COR-L47 (cell line): ENCODE measurements at places on chromosomes 16 and 17.
A peak's percentile ranks its signal among the peaks of the same experiment; 100 is the strongest.

GRCh38 chr17:6948562-6948961, 47.3 kb upstream of the ALOX12 start:
- DNase-seq, result no peak

GRCh38 chr16:72673118-72673517, 374.8 kb downstream of the ZFHX3 start:
- DNase-seq, result no peak

DNA sequence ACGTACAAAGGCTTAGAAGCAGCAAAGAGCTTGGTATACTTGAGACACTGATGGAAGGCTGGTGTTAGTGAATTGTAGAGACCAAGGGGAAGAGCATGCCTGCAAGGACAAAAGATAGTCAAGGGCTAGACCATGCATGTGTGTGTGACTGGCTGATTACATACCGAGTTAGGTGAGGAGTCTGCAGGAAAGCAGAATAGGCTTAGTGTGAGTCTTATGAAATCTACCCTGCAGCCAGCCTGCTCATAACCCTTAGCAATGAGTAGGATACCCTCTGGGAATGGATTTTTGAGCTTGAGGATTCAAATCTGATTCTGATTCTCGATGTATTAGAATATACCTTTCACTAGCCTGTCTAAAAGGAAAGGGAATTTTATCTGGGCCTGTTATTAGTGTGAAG, 77.0 kb downstream of the TANGO6 start:
- no peak for DNase-seq

DNA sequence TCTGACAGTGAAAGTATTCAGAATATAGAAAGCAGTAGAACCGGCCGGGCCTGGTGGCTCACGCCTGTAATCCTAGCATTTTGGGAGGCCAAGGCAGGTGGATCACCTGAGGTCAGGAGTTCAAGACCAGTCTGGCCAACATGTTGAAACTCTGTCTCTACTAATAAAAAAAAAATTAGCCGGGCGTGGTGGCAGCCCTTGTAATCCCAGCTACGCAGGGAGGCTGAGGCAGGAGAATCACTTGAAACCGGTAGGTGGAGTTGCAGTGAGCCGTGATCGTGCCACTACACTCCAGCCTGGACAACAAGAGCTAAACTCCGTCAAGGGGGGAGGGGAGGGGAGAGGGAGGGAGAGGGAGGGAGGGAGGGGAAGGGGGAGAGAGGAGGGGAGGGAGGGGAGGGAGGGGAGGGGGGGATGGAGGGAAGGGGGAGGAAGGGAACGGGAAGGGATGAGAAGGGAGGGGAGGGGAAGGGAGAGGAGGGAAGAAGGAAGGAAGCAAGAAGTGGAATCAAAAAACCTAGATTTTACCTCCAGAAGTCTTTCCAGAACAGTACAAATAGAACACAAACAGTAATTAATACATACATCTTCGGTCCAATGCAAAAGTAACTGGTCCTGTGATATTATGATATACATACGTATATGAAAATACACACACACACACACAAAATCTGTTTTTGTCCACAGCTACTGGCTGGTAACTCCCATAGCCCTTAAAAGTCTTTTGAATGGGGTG, 10.9 kb upstream of the NT5C start:
- DNase-seq, result no peak

- no peak for DNase-seq
Observed at GRCh38 chr16:55495616-55496289, 13.1 kb upstream of the LPCAT2 start.

DNA sequence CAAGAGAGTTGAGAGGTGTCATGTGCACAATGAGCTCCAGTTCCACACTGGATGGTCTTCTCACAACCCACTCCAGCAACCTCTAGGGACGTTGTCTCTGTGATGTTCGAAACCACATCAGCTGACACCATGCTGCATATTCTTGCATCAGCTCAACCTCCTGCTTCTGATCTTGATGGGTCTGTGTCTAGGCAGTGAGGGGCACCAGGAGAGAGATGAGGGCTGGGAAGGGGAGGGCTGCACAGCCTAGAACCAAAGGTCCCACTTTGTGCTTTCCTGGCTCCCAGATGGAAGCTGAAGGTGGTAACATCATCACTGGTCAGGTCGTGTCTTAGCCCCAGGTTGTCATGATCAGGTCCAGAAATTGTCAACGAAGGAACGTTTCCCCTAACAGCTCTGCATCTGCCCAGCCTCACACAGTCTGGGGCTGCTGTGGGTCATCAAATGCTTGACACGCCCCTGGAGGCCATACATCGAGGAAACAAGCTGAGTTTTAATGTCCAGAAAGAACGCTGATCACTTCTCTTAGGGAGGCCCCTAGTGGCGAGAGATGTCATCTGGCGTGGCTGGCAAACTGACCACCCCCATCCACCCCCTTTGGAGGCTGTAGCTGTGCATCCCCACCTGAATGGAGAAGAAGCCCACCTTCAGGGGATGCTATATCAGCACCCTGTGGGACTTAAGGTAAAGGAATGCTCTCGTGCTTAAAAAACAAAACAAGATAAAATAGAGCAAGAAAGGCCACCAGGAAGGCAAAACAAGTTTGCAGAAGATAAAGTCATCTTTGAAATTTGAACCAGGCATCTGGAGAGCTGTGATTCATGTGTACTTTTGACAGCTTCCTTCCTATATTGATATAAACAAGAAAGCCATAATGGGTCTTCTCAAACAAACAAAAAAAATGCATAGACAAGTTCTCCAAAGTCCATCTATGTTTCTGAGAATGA, 58.3 kb downstream of the WIPI1 start:
- peak; percentile 71 for DNase-seq

- DNase-seq, result no peak
Observed at GRCh38 chr16:54373534-54374520, 87.2 kb upstream of the IRX3 start.

GRCh38 chr17:82662711-82663261, 14.5 kb upstream of the WDR45B start:
- DNase-seq, result no peak

DNA sequence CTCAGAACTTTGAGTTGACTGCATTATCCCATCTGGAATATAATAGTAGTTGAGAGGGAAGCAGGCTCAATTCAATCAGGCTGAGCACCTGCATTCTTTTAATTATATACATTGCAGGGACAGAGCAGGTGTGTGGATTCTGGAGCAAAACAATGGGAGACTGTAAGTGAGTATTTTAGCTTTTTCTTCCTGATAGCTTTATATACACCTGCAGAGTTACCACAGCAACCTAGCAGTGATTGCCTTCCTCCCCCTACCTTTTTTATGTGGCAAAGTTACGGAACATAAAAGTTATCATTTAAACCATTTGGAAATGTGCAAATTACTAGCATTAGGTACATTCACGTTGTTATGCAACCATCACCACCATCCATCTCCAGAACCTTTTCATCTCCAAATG, 25.4 kb upstream of the RHOT1 start:
- peak; percentile 65 for DNase-seq

GRCh38 chr17:16455997-16456741, 35.8 kb downstream of the LRRC75A start:
- no peak for DNase-seq

DNA sequence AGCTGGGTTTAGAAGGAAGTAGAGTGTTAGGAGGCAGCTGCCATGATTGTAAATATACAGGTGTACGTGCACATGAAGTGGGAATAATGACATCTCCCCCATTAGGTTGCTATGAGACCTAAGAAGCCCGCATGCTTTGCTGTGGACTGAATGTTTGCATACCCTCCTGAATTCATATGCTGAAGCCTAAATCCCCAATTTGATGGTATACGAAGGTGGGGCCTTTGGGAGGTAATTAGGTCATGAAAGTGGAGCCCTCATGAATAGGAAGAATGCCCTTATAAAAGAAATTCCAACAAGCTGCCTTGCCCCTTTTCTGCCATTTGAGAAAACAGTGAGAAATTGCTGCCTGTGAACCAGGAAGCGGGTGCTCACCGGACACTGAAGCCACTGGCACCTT, 44.0 kb downstream of the CCDC182 start:
- DNase-seq, result no peak

DNA sequence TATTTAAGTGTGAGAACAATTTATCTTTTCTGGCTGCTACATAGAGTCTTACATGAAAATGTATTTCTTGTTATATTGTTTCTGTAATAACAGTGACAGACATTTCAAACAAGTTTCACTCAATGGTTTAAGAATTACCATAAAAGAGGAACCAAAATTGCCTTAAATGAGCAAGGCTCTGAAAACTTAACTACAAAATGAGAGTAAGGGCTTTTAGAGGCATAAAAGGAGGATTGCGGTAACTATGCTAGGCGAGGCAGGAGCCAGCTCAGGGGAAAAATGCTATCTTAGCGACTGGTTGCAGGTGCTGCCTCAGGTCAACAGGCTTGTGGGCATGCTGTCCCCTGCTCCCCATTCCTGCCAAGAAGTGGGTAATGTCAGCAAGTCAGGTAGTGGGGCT, 81.7 kb upstream of the MSI2 start:
- DNase-seq, result no peak

DNA sequence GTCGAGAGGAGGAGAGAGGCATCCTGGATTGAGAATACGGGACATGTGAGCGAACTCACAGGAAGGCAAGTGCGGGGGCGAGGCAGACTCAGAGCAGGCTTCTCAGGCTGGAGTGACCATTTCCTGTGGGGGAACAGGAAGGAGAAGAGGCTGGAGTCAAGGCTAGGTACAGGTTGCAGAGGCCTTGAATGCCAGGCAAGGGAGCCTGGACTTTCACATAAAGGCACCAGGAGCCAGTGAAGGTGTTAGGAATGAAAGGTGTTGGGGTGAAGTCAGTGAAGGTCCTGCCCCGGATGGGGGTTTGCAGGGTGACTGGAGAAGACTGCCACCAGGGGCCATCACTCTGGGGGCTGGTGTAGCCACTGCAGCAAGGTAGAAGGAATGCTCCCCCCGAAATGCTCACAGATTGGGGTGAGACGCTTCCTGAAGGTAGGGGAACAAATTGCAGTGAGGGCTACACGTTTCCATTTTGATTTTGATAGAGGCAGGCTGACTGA, 5.3 kb upstream of the GPRC5C start:
- DNase-seq, result no peak

GRCh38 chr16:4412159-4412558, 4.2 kb downstream of the CORO7 start:
- no peak for DNase-seq

DNA sequence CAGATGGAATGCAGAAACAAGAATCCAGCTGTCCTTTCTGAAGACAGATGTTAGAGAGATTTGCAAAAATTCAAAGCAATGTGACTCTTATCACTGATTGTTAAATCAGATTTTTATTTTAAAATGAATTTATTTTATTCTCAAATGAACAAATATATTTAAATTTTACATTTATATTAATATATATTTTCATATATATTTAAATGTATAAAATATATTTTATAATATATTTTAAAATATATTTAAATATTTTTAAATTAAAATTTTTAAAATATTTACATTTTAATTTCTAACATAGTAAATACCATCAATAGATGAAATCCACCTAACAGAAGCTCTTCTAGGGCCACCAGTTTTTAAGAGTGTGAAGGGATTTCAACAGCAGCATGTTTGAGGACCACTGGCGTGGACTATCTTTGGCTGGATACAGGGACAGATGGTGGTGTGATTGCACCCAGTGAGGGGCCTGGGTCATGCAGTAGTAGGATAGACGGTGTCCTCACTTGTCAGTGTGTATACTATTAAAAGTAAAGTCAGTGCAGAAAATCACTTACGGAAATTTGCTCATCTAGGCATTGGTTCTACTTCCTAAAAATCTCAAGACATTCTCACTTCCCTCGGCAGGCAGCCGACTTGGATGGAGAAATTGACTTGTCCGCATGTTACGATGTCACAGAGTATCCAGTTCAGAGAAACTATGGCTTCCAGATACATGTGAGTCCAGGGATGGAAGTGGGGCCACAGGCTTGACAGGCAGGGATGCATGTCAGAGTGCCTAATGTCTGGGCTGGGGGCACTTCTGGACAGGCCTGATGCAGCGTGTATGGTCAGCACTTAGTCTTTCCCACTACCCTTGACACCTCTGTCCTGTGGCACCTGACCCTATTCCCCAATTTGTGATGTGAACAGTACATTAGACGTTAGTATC, 56.3 kb downstream of the PLD6 start:
- no peak for DNase-seq

DNA sequence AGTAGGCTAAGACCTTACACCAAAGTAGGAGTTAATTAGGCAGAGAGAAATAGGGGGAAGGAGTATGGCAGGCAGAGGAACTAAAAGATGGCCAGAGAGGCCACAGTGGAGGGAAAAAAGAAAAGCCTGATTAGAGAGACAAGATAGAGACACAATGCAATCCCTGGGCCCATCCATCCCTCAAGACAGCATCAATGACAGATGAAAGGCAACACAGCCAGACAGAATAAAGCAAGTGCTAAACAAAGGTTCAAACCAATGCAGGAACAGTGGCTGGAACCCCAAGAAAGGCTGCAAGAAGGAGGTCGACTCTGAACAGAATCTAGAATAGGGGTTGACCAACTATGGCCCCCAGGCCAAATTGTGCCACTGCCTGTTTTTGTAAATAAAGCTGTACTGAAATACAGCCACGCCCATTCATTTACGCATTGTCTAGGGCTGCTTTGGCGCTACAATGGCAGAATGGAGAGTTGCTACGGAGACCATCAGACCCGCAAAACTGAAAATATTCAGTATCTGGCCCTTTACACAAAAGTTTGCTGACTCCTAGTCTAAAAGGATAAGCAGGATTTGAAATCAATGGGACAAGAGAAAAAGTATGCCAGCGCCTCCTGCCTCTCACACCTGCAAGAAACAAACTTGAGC, 473.3 kb upstream of the PSMD7 start:
- DNase-seq, result no peak

GRCh38 chr17:42512246-42512645, 23.8 kb upstream of the NAGLU start:
- DNase-seq, result no peak

- DNase-seq, result no peak
Observed at GRCh38 chr16:64339052-64339770, 782.7 kb downstream of the CDH11 start.

DNA sequence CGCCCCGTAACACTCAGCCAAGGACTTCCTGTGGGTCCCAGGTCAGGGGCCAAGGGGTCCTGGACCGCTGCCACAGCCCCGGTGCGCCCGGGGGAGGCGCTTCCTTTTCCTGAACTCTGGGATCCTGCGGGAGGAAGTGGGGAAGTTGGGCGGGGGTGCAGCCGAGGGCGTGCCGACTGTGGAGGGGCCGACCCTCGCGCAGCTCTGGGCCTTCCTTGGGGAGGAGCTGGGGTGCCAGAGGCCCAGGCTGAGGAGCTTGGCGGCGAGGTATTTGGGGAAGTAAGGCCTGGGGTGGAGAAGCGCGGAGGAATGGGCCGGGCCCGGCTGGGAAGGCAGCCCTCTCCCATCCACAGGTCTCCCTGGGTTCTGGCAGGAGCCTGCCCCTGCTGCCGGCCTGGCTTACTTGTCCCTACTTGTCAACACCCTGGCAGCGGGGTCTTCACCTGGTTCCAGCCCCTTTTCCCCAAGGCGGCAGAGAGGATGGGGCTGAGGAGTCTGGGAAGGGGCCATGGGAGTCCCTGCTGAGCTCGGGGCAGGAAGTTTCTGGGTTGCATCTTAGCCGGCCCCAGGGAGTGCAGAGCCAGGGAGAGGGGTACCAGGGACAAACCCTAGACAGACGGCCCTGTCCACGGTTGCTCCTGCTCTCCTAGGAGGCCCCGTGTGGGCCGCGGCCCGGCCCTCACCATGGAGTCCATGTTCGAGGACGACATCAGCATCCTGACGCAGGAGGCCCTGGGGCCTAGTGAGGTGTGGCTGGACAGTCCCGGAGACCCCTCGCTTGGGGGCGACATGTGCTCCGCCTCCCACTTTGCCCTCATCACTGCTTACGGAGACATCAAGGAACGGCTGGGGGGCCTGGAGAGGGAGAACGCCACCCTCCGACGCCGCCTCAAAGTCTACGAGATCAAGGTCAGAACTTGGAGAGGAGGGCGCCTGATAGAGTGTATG, 1.7 kb downstream of the TBKBP1 start:
- DNase-seq, result no peak

- no peak for DNase-seq
Observed at GRCh38 chr16:29775742-29776408, 2.2 kb upstream of the ZG16 start.
